ENCODE measurements at places on chromosomes 7 and 10. TPM values are rescaled to one million over a fixed set of nuclear protein-coding genes. Genes with fewer than 3 reads are reported as not detected.

DNA sequence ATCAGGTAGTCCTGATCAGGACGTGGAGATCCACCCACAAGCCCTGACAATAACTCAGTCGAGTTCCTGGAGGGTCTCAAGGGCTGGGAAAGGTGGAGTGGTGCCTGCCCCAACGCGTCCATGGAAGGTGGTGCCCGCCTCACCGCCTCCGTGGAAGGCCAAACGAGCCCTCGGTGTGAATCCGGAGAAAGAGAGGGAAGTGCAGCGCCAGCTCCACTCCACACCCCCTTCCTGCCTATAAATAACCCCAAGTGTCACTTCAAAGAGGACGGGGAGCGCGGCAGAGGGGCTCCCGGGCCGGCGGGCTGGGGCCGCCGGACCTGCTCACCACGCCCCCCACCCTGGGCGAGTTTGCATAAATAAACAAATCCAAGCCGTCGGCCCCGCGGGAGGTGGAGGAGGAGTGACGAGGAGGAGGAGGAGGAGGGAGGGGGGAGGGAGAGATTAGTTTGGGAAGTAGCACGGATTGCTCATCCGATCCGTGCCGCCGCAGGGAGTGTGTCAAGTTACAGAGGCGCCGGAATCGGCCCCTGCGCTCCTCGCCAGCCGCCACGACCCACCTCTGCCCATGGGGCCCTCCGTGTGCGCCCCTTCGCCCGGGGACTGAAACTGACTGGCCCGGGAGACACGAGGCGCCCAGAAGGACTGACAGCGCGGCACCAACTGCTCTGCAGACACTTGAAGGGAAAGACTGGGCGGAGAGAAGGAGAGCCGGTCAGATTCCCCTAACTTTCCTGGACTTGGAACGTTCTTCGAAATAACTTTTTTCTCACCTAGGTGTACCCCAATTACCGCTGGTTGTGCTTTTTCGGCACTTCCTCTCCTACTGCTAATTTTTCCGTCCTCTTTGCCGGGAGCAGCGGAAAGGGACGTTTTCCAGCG lies at the start of gene COL13A1:
Gene COL13A1, plus strand, starts transcription at position 473 of the 882 bp plus-strand sequence. CDS start 518 bp downstream, outside the sequence.
- DNase-seq, result no peak

DNA sequence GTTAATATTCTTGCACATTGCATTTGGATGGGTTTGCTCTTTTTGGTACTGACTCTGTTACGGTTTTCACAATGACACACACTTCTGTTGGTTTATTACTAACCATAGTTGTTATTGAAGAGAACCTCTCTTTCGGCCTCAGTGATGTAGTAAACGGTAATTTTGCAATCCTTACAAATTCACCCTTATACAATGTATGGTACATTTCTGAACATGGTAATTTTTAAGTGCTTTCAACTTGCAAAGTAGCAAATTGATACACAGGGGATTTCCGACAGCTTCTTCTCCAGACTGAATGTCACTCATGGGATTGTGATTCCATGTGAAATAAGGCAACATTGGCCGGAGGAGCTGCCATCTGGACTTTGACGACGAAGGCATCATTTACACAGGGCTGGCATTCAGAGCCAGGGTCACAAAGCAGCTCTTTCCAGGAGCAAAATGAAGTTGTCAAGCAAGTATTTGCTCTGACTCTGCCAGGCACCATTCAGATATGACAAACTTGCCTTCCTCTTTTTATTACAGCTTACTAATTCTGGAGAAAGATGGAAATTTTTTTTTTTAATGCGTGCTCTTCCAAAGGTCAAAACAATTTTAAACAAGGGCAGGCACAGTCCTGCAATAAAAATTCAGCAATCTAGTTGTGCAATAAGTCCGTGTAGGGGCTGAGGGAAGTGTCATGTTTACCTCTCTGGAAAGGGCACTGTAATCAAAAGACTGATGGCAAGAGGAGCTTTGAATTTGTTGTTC lies 711.5 kb upstream of the C7orf33 start:
- no peak for DNase-seq

- DNase-seq, result no peak
Observed at GRCh38 chr7:81244224-81244623, 325.4 kb upstream of the SEMA3C start.

- no peak for DNase-seq
Observed at GRCh38 chr10:9342885-9343570, 1288.5 kb downstream of the GATA3 start.

GRCh38 chr10:98236862-98237261 lies 31.1 kb downstream of the LOXL4 start:
- no peak for DNase-seq

DNA sequence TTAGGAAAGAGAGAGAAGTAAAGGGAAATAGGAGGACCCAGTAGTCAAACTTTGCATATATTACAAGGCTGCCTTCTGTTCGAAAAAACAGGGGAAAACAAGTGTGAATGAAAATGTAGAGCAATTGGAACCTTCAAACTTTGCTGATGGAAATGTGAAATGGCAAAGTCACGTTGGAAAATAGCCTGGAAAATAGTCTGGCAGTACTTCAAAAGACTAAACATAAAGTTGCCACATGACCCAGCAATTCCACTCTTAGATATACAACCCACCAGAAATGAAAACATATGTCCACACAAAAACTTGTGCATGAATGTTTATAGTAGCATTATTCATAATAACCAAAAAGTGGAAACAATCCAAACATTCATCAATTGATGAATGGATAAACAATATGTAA lies 78.6 kb upstream of the IFRD1 start:
- no peak for DNase-seq

DNA sequence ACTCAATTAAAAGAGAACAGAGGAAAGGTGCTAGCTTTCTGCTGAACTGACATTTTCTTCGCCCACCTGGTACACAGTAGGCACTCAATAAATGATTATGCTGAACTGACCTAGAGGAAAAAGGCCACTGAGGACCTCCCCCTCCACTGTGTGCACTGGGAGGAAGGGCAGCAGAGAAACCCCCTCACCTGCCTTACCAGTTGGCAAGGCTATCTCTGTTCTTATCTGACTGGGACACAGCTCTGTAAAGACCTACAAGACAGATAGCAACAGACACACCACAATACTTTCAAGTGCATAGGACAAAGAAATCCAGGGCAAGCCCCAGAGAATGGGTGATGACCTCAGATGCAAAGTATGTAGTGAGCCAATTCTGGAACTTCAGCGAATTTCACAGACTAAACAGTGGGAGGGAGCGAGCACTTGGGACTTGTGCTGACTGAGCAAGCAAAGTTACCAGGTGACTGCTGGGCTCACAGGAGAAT lies 30.4 kb downstream of the PDLIM1 start:
- DNase-seq, result no peak

Gene PLXDC2
- total RNA-seq, result 92.0 TPM

Gene GNAI1
- total RNA-seq, result 47.5 TPM

Gene CHAT
- 0.86 TPM for total RNA-seq

Gene TMEM229A
- 0.66 TPM for total RNA-seq

Gene TAC1
- total RNA-seq, result 5.2 TPM

Gene AKR1D1
- total RNA-seq, result 0.37 TPM

All from mucosa of gallbladder (tissue), 1 donor.